ENCODE measurements at places on chromosomes 12 and 14.

DNA sequence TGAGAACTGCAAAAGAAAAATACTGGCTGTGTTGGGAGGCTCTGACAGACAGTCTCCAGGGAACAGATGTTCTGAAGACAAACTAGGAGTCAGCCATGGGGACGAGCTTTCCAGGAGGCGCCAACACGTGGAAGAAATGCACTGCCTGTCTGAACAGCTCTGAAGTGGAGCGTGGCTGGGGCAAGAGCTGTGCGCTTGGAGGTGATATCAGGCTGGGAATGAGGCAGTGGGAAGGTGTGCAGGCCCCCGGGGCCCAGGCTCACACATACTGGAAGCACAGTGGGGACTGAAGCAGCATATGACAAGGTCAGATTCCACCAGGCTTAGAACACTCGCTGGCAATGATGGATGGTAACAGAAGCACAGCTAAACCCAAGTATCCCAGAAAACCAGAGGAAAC is 17.5 kb downstream of the APPL2 start:
- DNase-seq: no peak

DNA sequence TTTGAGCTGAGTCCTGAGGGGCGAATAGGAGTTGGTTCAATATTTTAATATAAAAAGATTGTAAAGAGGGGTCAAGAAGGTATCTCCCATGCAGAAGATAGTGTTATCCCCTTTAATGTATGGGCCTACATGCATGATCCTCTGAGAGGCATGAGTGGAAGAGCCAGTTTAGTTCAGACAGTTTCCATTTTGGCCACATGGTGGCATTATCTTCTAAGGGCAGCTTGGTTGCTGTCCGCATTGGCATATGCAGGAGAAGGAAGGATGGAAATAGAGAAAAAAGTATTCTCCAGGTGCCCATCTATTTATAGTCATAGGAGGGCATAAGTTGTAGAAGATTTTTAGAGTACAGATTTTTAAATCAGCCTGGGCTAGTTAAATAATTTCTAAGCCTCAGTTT is 5.4 kb downstream of the SAMD4A start:
- DNase-seq: no peak

- DNase-seq: no peak
Observed at GRCh38 chr14:97441740-97442362, 644.7 kb downstream of the VRK1 start.

GRCh38 chr12:28787151-28787550 is 361.9 kb upstream of the FAR2 start:
- DNase-seq: no peak

DNA sequence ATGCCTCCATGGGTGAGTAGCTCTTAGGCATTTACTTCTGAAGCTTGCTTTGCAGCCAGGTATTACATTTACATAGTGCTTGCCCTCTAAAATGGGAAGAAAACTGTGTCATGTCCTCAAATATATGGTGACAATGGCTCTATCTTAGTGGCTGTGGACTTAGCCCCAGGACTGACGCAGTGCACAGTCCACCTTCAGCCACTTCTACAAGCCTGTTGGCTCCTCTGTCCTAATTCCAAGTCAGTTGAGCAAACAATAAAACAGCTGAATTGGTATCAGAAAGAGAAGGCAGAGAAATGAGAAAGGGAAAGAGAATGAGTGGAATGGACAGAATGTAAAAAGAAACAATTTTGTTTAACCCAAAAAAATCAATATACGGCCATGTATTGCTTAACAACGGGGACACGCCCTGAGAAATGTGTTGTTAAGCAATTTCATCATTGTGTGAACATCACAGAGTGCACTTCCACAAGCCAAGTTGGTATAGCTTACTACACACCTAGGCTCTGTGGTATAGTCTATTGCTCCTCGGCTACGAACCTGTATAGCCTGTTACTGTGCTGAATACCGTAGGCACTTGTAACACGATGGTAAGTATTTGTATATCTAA is 93.5 kb downstream of the GRIN2B start:
- DNase-seq: no peak

DNA sequence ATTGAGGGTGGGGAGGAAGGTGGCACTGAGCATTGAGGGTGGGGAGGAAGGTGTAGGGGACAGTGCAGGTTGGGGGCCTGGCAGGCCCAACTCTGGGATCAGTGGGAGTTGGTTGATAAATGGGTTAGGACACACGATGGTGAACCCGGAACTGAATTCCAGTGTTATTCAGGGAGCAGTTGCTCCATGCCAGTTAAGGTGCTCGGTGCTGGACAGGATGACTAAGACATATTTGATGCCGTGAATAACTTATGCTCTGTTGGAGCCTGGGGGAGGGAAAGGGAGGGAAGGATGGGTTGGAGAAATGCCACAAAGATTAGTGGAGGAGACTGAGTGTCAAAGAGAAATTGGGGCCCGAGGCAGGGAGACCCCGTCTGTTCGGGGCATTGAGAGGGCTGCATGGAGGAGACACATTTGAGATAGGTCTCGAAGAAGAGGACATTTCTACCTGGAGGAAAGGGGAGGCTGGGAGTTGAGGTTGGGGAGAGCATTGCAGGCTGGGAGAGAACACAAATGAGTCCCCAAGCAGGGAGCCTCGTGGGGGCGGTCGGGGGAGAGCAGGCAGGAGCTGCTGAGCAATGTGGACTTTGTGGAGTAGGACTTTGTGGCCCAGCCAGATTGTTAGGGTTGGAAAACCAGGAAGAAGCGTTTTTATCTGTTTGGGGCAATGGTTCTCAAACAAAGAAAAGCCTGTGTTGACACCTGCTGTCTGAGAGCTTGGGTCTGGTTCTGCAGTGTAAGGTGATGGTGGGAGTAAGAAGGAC is 65.3 kb downstream of the IQSEC3 start:
- no peak for DNase-seq

DNA sequence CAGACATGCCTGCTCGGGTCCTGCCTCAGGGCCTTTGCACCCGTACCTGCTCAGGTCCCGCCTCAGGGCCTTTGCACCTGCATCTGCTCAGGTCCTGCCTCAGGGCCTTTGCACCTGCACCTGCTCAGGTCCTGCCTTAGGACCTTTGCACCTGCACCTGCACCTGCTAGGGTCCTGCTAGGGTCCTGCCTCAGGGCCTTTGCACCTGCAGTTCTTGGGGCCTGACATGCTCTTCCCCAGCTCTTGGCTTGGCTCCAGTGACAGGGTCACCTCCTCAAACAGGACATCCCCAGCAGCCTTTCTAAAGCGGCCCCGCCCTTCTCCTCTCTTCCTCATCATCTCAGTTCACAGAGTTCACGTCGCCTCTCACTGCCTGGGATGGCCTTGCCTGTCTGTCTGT is 54.9 kb upstream of the NCOR2 start:
- no peak for DNase-seq

All from KG1 (cell line).